ENCODE measurements at places on chromosomes 11 and 22.

GRCh38 chr11:11717064-11717725, 95.4 kb upstream of the GALNT18 start:
- DNase-seq, result no peak

DNA sequence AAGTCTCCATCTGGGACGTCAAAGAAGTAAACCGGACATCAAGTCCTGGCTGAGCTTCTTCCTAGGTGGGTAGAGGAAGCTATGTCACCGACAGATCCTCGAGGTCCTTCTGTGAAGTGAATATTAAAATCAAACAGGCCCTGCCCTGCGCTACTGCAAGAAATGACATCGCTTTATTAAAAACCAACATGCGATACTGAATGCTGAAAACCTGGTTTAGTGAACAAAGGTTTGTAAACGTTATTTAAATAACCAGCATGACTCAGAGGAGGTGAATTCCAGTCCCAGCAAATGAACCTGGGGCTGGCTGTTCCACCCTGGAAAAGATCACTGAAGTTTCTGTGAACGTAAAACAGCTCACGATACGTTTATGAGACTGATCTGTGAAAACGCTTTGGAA, 645 bp downstream of the RTCB start:
- DNase-seq, result peak; percentile 9

DNA sequence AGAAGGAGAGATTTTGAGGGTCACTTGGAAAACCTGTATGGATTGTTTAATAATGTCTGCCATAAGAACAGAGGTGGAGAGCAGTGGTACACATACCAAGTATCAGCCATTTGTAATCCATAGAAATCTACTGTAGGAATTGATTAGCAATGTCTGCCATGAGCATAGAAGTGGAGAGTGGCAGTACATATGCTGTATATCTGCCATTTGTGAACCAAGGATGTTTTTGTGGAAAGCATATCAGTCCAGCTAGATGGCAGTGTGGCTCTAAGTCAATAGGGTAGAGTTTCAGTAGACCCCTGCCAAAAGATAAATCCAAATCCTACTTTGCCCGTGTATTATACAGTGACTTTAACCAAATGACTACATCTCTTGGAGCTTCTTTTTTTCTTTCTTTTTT, 82.9 kb upstream of the SEZ6L start:
- DNase-seq, result no peak

DNA sequence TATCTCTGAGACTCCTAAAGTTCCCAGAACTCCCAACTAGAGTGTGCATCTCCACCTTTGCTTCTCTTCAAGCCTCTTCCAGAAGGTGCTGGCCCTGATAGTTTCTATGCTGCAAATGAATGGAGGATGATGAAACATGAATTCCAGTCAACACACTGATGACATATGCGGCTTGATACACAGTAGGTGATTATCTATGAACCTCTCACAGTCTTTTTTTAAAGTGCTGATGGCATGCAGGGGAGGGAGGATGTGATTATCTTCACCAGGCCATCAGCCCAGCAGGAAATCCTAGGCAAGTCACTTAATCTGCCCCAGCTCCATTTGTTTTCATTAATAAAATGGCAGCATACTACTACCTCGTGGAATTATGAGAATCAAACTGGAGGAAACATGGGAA, 548.5 kb downstream of the SOX6 start:
- DNase-seq, result no peak

GRCh38 chr11:76824980-76825725, 35.6 kb upstream of the ACER3 start:
- DNase-seq, result no peak

DNA sequence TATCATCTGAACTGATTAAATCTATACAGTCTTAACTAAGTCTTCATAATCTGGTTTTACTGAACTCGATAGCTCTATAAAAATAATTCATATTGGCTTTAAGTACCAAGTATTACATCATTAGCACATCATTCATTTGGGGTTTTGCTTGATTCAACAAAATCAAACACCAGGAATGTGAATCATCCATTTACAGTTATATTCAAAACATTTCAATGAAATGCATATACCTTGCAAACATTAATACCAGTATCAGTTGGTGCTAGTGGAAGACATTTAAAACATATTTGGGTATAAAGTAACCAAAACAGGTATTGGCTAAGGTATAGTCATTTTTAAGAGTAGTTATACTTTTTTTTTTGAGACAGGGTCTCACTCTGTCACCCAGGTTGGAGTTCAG, 12.2 kb upstream of the CCDC89 start:
- no peak for DNase-seq

DNA sequence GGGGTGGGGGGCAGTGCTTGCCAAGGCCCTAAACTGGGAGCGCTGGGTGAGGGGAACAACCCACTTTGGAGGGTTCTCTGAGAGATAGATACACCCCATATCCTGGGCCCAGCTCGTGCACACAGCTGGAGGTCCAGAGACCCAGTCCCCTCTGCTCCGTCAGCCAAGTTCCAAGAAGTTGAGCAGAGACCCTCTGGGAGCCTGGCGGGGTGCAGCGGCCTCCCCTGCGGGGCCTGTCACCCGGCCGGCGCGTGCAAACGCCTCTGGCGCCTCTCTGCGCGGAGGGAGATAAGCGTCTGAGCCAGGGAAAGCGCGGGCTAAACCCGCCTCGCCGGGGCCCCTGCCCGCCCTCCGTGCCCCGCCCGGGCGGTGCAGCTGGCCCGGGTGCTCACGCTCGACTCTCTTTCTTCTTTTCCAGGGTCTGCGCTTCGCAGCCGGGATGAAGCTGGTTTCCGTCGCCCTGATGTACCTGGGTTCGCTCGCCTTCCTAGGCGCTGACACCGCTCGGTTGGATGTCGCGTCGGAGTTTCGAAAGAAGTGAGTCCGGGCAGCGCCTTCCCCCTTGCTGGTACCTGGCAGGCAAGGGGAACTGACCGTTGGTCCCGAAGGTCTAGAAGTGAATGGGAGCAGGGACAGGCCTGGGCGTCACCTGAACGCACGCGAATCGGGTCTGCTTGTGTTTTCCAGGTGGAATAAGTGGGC, 540 bp downstream of the ADM start:
- DNase-seq, result no peak

DNA sequence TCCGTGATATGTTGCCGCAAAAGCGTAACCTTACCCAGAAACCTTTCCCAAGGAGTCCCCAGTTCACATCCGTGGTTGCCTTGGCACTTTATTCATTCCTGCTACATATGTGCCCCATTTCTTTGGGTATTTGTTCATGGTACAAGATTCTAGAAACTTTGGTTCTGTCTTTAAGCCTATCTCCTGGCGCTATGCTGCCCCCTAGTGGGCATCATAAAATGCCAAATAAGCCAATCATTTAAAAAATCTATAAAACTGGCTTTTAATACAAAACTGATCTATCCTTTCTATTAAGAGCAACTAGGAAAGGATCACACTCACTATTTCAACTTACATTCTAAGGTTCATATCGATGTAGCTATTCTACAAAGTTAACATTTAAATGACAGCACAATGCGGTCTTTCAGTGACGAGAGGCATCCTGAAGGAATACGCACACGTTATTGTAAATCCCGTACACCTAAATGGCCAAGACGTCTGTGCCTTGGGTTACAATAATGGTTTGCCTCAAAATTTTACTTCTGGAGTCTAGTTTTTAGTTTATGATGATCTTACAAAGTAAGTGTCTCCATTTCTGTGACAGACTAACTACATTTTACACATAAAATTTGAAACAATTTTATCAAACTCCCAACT, 16.2 kb downstream of the PIWIL3 start:
- DNase-seq, result peak; percentile 37

DNA sequence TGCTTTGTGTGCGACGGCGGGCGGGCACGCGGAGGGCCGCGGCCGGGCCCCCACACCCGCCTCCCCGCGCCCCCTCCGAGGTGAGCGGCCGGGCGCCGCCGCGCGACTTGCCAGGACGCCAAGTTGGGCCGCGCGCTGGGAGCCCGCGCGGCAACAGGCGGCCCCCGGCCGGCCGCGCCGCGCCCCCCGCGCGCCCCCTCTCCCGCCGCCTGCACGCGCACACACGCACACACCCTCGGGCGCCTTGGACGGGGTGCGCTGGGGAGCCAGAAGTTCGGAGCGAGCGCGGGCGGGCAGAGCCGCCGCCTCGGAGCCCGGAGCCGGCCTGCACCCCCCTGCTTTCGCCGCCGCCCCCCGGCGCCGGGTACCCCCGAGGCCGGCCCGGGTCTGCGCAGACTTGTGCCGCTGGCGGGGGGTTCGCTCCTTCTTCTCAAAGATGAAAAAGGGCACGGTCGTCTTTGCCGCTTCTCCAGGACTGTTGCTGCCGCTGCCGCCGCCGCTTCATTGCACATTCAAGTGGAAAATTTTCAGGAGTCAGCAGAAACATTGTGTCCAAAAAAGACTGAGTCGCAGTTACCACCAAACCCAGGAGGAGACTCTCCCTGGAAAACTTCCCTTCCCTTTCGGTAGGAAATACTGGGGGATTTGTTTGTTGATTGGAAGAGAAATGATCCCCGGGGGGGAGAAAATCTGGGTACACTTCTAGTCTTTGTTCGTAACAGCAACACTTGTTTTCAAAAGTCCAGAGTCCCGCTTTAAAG, 895 bp downstream of the TEAD1 start:
- DNase-seq, result no peak

DNA sequence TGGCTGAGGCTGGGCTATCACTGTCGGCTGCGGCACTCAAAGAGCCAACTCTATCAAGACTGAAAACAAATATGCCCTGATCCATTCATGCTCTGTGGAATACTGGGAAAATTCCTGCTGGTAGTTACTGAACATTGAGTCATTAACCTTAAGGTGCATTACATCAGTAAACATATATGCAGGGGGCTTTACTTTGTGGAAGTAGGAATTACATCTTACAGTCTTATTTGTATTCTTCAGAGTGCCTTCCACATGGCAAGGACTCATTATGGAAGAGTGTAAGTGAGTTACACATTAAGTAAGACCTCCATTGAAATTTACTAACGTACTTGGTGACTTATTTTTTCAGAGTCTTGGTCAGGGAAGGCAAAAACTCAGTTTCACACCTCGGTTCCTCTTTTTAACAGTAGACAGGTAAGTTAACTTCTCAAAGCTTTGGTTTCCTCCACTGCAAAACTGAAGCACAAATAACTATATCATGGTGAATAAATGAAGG, 4.5 kb downstream of the OR5B21 start:
- DNase-seq, result no peak

- DNase-seq, result no peak
Observed at GRCh38 chr11:73234471-73235181, 16.5 kb downstream of the P2RY2 start.

- DNase-seq, result no peak
Observed at GRCh38 chr11:102116453-102117205, 6.4 kb downstream of the YAP1 start.

GRCh38 chr11:122068141-122068540, 47.9 kb downstream of the BLID start:
- no peak for DNase-seq

DNA sequence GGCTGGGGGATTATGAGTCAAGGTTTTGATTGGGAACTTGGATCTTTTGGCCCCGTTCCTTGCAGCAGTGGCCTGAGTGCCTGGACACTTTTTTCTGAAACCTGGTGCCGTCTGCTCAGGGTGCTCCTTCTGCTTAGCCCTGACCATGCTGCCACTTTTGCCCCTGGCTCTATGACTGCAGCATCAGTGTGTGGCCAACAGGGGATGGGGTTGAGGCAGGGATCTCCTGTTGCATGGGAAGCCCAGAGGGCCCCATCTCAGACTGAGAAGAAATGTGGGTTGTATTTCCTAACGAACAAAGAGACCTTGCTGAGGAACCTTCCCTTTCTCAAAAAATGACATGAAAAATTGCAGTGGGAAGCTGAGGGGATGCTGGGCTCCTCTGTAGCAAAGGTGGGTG, 18.7 kb downstream of the POU2F3 start:
- no peak for DNase-seq

- no peak for DNase-seq
Observed at GRCh38 chr11:102239911-102240310, 77.4 kb upstream of the BIRC3 start.

DNA sequence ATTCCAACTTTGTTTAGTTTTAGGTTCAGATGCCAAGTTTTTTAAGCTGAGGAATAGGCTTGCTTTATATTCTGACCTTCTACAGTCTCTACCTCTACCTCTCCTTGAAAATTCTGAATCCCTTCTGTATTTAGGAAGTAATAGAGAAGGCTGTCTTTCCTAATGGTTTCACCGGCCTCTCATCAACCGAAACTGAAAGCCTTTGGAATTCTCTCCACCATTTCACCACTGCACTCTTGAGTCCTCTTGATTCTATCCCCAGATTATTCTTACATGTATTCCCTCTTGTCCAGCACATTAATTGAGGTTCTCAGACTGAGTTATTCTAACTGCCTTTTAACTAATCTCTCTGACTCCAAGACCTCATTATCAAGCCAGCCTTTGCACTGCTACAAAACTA, 67.7 kb upstream of the PICALM start:
- DNase-seq, result no peak

DNA sequence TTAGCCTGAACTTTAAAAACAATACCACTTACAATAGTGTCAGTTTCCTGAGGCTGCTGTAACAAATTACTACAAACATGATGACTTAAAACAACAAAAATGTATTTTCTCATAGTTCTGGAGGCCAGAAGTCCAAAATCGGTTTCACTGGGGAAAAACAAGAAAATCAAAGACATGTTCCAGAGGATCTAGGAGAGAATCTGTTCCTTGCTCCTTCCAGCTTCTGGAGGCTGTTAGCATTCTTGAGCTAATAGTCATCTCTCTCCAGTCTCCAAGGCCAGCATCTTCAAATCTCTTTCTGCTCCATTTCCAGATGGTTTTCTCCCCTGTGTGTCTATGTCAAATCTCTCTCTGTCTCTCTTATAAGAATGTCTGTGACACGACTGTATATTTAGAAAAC, 67.6 kb upstream of the TEAD1 start:
- no peak for DNase-seq

- no peak for DNase-seq
Observed at GRCh38 chr11:24575392-24575791, 78.5 kb downstream of the LUZP2 start.

DNA sequence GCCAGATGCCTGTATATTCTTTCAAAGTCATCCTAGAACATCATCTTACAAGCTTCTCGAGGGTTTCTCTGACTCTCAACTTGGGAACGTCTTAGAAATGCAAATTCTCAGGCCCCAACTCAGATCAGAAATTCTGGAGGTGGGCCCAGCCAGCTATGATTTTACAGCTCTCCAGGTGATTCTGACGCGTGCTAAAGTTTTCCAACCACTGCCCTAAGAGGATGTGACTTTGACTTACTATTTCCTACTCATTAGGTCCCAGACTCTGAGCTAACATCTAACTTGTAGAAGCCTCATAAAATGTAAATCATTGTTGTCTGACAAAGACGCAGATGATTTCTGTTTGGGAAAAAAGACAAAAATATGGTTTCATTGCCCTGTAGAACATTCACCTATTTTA, 61.1 kb downstream of the IRAG1 start:
- DNase-seq, result no peak

- DNase-seq, result no peak
Observed at GRCh38 chr11:26478710-26479109, 93.4 kb downstream of the MUC15 start.

Measured in CD4-positive, alpha-beta T cell treated with Interferon alpha-2 for 1 hour (primary cell).